Hair follicular keratinocyte (primary cell): ENCODE measurements at places on chromosomes 11 and 22. TPM values are rescaled to one million over a fixed set of nuclear protein-coding genes. Genes with fewer than 3 reads are reported as not detected.

Gene DAGLA
- total RNA-seq: 0.16 and 0.49 TPM in 2 replicates

Gene TRIM29
- 178 and 186 TPM in 2 replicates for total RNA-seq

Gene BTBD10
- 49.7 and 52.0 TPM in 2 replicates for total RNA-seq

Gene OR51E2
- total RNA-seq: not detected in 2 replicates
